ENCODE measurements at places on chromosomes 5 and 9. TPM values are rescaled to one million over a fixed set of nuclear protein-coding genes. Genes with fewer than 3 reads are reported as not detected.

Gene URM1
- total RNA-seq = 38.7 TPM

Gene HAND1
- total RNA-seq = not detected

Gene HBEGF
- 18.6 TPM for total RNA-seq

Gene C1QTNF2
- total RNA-seq = 4.6 TPM
